ENCODE measurements at places on chromosomes 12 and 14. TPM values are rescaled to one million over a fixed set of nuclear protein-coding genes. Genes with fewer than 3 reads are reported as not detected.

- no peak for DNase-seq
Observed at GRCh38 chr14:75335571-75335970, 56.9 kb downstream of the FOS start.

DNA sequence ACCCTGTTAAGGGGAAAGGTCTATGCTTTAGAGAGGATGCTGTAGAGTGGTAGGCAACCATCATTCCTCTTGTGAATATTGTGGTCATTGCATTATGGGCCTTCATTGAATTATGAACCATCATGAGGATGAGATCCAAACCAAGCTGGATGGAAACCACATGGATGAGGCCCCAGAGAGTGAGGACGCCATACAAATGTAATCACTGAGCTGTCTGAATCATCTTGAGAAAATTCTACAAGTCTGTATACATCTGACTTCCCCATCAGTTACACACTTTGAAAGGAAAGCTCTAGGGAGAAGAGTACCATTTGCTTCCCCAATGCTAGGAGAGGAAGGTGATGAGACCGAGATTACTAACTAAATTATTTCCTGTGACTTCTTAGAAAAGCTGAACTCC is 172.9 kb downstream of the CACNA1C start:
- no peak for DNase-seq

GRCh38 chr14:29953501-29953900 is 25.9 kb upstream of the PRKD1 start:
- DNase-seq, result no peak

- no peak for DNase-seq
Observed at GRCh38 chr14:54316652-54317051, 80.2 kb upstream of the CDKN3 start.

GRCh38 chr14:29846339-29847055 is 81.2 kb downstream of the PRKD1 start:
- DNase-seq, result no peak

GRCh38 chr14:92490239-92490959 is 23.2 kb upstream of the RIN3 start:
- DNase-seq, result no peak

- DNase-seq, result no peak
Observed at GRCh38 chr14:72743626-72744025, 150.3 kb downstream of the DPF3 start.

DNA sequence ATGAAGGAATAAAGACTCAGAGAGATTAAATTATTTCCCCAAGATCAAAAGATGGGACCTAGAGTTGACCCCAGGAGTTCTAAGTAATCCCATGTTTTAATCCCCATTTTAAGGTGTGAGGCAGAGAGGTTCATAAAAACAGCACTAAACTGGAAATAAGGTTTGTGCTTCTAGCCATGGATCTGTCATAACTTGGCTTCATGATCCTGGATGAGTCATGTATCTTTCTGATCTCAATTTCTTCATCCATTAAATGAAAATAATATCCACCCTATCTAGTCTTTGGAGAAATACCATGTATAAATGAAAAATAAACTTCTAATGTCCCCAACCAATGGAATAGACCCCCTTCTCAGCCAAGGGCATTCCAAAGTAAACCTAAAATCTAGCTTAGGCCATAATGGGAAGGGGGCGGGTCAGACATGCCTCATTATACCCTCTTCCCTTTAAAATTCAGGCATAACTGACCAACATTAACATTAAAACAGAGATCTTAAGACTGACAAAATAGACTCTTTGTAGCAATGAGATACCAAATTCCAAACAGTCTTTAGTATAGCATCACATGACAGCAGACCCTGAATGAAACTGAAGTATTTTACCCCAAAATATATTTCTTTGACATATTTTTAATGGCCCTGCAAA is 47.8 kb downstream of the SLC41A2 start:
- DNase-seq, result no peak

GRCh38 chr12:74482115-74482514 is 55.5 kb upstream of the ATXN7L3B start:
- DNase-seq, result no peak

- no peak for DNase-seq
Observed at GRCh38 chr14:106024983-106025604, 498.7 kb downstream of the TMEM121 start.

DNA sequence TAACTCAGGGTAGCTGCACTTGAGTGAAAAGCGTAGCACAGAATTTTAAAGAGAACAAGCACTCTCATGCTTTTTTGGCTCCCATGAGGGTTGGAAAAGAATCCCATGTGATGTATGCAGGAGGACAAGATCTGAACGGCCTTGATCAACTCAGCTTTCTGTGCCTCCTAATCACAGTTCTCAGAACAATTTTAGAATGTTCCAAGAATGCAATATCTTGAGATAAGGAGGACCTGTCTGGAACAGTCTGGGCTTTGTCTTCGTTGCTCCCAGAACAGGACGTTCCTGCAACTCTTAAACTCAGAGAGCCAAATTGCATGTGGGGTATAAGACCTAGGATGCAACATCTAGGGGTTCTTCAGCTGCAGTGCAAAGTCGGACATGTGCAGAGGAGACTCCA is 582.7 kb downstream of the RERGL start:
- no peak for DNase-seq

GRCh38 chr12:49428793-49429192 is 61.5 kb downstream of the SPATS2 start:
- DNase-seq, result no peak

GRCh38 chr14:82655770-82656169 is 1122.1 kb upstream of the SEL1L start:
- DNase-seq, result no peak

GRCh38 chr14:93309427-93309966 is 23.3 kb downstream of the BTBD7 start:
- DNase-seq, result no peak

DNA sequence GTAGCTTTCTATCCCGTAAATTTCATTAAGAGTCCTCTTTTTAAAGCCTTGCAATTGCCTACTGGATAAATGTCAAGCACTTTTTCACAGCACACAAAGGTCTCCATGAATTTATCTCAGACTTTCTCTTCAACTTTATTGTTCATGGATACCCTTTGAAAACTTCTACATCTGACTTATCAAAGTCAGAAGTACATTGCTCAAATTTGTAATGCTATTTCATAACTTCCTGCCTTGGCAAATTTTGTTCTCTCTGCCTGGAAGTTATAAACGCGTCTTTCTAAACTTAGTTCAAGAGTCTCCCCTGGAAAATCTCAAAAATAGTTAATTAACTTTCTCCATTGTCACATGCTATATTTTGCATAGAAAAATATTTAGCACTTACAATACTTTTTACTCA is 55.9 kb upstream of the RERGL start:
- DNase-seq, result no peak

DNA sequence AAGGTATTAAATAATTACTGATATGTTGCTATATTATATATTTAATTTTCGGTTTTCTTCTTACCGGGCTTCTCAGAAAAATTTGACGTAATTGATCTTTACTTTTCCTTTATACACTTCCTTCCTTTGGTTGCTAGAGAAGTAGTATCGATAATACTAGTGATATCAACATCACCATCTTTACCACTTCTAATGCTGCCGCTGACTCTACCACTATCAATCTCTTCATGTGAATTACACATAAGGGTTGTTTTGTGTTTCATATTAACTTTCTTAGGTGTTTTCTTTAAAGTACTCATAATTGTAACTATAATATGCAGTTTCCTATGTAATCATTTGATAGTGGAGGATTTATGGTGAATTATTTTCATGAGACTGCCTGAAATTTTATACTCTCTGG is 30.9 kb upstream of the KLRF1 start:
- no peak for DNase-seq

- DNase-seq, result no peak
Observed at GRCh38 chr12:90290980-90291975, 582.6 kb upstream of the ATP2B1 start.

DNA sequence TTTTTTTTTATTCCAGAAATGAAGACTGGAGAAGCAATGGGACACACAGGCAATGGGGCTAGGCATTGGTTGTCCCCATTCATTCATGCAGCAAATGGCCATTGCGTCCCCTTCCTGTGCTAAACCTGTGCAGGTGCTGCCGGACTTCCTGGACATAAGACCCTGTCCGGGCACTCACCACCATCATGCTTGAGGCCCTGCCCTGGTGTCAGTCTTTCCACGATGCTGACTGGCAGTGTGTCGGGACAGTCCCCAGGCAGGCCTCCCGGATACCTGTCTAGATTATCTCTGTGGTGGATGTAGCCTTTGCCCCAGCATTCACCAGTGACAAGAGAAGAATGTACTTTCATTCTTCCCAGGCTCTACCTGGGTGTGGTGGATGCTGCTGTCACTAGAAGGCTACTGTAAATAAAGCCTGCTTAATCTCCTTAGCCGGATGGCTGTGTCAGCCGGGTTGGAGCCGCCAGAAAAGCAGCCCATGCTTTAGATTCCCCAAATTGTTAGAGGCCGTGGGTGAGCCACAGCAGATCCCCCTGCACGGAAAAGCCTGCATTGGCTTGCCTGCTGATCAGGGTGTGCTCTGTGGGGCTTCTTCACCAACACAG is 94.5 kb upstream of the PARP11 start:
- DNase-seq, result no peak

GRCh38 chr14:61696753-61697318 is 1.5 kb downstream of the HIF1A start:
- DNase-seq, result no peak

- no peak for DNase-seq
Observed at GRCh38 chr12:104315326-104316224, 12.0 kb downstream of the EID3 start.

DNA sequence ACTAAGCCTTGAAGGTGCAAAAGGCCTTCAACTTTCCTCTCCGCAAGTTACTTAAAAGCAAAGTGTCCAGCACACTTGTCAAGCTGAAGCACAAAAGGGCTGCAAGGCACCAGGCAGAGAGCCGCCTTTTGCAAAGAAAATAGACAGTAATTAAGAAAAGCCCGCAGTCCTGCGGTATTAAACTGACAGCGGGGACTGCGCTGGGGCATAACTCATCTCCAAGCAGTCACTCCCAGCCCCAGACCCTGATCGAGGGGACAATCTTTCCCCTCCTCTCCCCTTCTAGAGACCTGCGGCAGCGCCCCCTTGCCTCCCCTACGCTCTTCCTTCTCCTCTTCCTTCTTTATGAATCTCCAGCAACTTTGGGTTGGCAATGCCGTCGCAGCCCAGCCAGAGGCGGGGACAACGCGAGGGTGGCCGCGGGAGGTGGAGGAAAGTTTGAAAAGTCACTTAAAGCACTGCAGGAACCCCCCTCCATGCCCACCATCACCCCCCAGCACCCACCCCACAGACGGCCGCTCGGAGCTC is 200.9 kb upstream of the CAND1 start:
- DNase-seq, result no peak

- DNase-seq, result no peak
Observed at GRCh38 chr14:34582117-34582680, 42.7 kb upstream of the EAPP start.

- DNase-seq, result no peak
Observed at GRCh38 chr12:125069616-125070015, 4.4 kb downstream of the AACS start.

DNA sequence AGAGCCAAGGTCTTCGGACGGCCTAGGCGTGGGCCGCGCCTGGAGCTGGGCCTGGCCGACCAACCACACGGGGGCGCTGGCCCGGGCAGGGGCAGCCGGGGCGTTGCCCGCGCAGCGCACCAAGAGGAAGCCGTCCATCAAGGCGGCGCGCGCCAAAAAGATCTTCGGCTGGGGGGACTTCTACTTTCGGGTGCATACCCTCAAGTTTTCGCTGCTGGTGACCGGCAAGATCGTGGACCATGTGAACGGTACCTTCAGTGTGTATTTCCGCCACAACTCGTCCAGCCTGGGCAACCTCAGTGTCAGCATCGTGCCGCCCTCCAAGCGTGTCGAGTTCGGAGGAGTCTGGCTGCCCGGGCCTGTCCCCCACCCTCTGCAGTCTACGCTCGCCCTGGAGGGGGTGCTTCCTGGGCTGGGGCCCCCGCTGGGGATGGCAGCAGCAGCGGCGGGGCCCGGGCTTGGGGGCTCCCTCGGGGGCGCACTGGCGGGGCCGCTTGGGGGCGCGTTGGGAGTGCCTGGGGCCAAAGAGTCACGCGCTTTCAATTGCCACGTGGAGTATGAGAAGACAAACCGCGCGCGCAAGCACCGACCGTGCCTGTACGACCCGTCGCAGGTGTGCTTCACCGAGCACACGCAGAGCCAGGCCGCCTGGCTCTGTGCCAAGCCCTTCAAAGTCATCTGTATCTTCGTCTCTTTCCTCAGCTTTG is 4.4 kb upstream of the SHMT2 start:
- no peak for DNase-seq

GRCh38 chr14:49366416-49366815 is 219.8 kb downstream of the RPS29 start:
- no peak for DNase-seq

DNA sequence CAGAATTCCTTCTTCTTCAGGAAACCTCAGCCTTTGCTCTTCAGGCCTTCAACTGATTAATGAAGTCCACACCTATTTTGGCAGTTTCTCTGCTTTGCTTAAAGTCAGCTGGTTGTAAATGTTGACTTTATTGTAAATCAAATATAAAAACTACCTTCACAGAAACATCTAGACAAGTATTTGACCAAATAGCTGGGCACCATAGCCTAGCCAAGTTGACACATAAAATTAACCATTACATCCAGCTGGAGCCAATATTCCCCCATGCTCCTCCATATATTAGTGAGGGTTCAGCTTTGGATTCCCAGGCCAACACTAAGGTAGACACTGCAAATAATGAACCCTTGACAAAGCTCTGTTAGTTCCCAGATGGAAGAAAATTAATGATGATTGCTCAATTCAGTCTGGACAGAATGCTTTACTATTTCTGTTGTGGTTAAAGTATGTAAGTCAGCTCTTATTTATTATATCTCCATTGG is 125.5 kb downstream of the ZFP36L1 start:
- DNase-seq, result no peak

Gene STXBP6
- total RNA-seq, result 1.3 TPM

Gene KRT74
- total RNA-seq, result not detected

Gene SERPINA9
- not detected for total RNA-seq

Gene BEST3
- total RNA-seq, result 0.82 TPM

Gene CHFR
- 71.8 TPM for total RNA-seq

Gene POTEG
- not detected for total RNA-seq

Gene ENDOU
- not detected for total RNA-seq

Gene NGDN
- 26.5 TPM for total RNA-seq

Gene DIO3
- not detected for total RNA-seq

Data from glomerular endothelial cell (primary cell).